ENCODE measurements at places on chromosomes 5 and 9. TPM values are rescaled to one million over a fixed set of nuclear protein-coding genes. Genes with fewer than 3 reads are reported as not detected.

DNA sequence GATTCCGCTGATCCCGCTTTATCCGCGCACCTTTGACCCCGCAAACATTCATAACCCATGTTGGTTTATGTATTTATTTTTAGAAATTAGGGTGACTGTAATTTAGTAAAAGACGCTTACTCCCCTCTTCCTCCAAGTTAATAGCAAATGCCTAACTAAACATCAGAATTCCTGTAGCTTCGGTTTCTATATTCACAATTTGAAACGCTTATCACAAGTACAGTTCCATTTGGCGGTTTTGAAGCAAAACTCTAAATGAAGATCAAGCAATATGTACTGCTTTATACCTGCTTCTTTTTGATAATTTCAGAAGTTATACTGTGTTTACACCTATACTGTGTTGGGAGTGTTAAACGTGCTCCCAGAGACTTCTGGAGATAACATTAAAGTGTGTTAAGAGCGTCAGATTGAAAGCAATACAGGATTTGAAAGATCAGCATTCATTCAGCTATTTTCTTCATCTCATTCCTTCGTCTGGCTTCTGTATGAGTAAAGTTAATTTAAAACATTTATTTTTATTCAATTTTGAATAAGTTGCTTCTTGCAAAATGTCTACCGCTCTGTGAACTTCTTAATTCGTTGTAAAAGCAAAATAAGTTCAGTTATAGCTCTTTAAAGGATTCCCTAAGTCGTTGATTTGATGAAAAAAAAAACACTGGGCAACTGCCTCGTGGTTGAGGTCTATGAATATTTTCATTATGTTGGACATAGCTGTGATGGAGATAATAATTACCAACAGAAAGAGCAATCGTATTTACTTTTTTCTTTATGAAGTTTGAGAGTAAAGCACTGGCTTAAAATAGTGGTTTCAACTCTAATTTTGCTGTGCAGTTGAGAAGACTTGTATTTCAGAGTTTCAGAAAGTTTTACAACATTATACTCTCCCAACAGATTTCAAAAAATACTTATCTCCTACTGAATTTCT is 2.5 kb downstream of the PRDM6 start:
- DNase-seq: no peak

GRCh38 chr9:112331674-112331952 is 1.8 kb downstream of the PTBP3 start:
- DNase-seq: no peak

- peak; percentile 14 for DNase-seq
Measured at GRCh38 chr5:171425596-171426244, 6.3 kb downstream of the FGF18 start.

PCDHGA5 gene
- 0.30 TPM for total RNA-seq

GRCh38 chr5:96706433-96707111 is 44.4 kb downstream of the CAST start:
- no peak for DNase-seq

GRCh38 chr9:133397895-133398294 is 19.9 kb downstream of the REXO4 start:
- no peak for DNase-seq

- DNase-seq: no peak
Measured at GRCh38 chr5:32331217-32331934, 18.6 kb upstream of the MTMR12 start.

SH2D3C gene
- 64.6 TPM for total RNA-seq

GRCh38 chr9:135296735-135297455 is 182.7 kb upstream of the PPP1R26 start:
- DNase-seq: no peak

IL7R gene
- 891 TPM for total RNA-seq

DNA sequence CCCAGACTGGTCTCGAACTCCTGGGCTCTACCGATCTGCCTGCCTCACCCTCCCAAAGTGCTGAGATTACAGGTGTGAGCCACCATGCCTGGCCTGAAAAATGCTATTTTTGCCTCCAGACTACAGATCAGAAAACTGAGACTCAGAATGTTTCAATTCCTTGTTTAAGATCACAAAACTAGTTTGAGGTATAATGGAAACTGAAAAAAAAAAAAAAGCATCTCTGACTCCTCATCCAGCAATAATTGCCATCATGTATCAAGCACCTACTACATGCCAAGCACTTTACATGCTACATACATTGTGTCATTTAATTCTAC is 35.6 kb downstream of the PLAC8L1 start:
- DNase-seq: no peak

LAMC3 gene
- 0.19 TPM for total RNA-seq

- DNase-seq: no peak
Measured at GRCh38 chr9:38345851-38346755, 46.4 kb upstream of the ALDH1B1 start.

- DNase-seq: no peak
Measured at GRCh38 chr9:72306761-72307160, 58.2 kb downstream of the ZFAND5 start.

GRCh38 chr5:82165740-82166530 is 112.2 kb downstream of the RPS23 start:
- no peak for DNase-seq

GRCh38 chr9:106861640-106862109 is 1.3 kb upstream of the ZNF462 start:
- DNase-seq: no peak

DNA sequence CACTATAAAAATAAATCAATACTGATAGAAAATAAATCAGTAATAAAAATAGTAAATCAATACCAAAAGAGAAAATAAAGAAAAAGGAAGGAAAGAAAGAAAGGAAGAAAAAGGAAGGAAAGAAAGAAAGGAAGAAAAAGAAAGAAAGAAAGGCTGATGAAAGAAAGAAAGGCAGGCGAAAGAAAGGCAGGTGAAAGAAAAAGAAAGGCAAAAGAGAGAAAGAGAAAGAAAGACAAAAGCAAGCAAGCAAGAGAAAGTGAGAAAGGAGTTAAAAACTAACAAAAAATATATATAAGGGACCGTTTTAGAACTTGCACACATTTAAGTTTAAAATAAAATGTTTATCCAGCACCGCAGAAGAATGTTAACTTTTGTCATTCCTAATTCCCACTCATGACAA is 116.0 kb downstream of the SVEP1 start:
- DNase-seq: no peak

- DNase-seq: no peak
Measured at GRCh38 chr5:71903808-71904207, 184.7 kb downstream of the CARTPT start.

TRIP13 gene
- 20.9 TPM for total RNA-seq

PDGFRB gene
- 41.5 TPM for total RNA-seq

GRCh38 chr5:74667396-74667795 is 17.6 kb upstream of the HEXB start:
- no peak for DNase-seq

ITK gene
- 313 TPM for total RNA-seq

DNA sequence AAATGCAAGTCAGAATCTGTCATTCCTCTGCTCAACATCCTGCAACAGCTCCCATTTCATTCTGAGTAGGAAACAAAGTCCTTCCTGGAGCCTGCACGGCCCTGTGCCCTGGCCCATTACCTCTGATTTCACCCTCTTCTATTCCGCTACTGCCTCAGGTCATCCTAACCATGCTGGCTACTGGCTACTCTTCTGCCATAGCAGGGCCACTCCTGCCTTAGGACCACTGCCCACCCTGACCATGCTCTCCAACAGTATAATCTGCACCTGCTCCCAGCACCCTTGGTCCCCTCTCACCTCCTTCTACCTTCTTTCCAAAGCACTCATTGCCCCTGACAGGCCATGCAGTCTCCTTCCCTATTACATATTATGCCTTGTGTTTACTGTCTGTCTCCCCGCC is 8.2 kb downstream of the DPH7 start:
- no peak for DNase-seq

GRCh38 chr5:32500181-32500580 is 55.6 kb upstream of the ZFR start:
- DNase-seq: no peak

- peak; percentile 33 for DNase-seq
Measured at GRCh38 chr9:81687521-81688261, 1.7 kb downstream of the TLE1 start.

All from activated naive CD8-positive, alpha-beta T cell treated with anti-CD3 and anti-CD28 coated beads, Interleukin-2, amount 10 ng/mL, durations not matched to agents 7 days and 5 days (primary cell).